Cardiac muscle cell (in vitro differentiated cells and primary cell): ENCODE measurements at places on chromosomes 3 and 15. TPM values are rescaled to one million over a fixed set of nuclear protein-coding genes. Genes with fewer than 3 reads are reported as not detected.

GP5 gene
- 0.21 TPM in 1 of 2 replicates, not detected in the other for polyA plus RNA-seq

- no peaks in the 10 kb centered on the region for H3K36me3 ChIP-seq
- no peak for DNase-seq
- H3K4me3 ChIP-seq, result no peak overlapping the region
- peaks cover 23% of the 10 kb centered on the region for H3K4me1 ChIP-seq
- no peaks in the 10 kb centered on the region for H3K27me3 ChIP-seq
These were observed 22.6 kb downstream of the CCRL2 start for GRCh38 chr3:46429671-46430070.

GRCh38 chr3:71672807-71673206, 52.4 kb downstream of the EIF4E3 start:
- H3K27ac ChIP-seq, result no peak overlapping the region
- DNase-seq, result no peak
- no peaks in the 10 kb centered on the region for H3K36me3 ChIP-seq
- H3K4me1 ChIP-seq, result no peaks in the 10 kb centered on the region
- no peak overlapping the region for H3K4me3 ChIP-seq
- H3K27me3 ChIP-seq, result no peaks in the 10 kb centered on the region

GRCh38 chr15:23687143-23687470, at the start of gene NDN:
TSS of gene NDN (minus strand) at chr15:23687305. CDS start at chr15:23687217, 88 bp downstream.
- no peaks in the 10 kb centered on the region for H3K36me3 ChIP-seq
- no peaks in the 10 kb centered on the region for H3K4me1 ChIP-seq
- peak within 1 kb of the TSS; percentile 54 for H3K27ac ChIP-seq
- H3K27me3 ChIP-seq, result no peaks in the 10 kb centered on the region
- peak within 1 kb of the TSS; percentile 59 for H3K4me3 ChIP-seq

CCR9 gene
- polyA plus RNA-seq, result 0.22 and 0.71 TPM in 2 replicates

IGF2BP2 gene
- 129 and 164 TPM in 2 replicates for polyA plus RNA-seq

DNA sequence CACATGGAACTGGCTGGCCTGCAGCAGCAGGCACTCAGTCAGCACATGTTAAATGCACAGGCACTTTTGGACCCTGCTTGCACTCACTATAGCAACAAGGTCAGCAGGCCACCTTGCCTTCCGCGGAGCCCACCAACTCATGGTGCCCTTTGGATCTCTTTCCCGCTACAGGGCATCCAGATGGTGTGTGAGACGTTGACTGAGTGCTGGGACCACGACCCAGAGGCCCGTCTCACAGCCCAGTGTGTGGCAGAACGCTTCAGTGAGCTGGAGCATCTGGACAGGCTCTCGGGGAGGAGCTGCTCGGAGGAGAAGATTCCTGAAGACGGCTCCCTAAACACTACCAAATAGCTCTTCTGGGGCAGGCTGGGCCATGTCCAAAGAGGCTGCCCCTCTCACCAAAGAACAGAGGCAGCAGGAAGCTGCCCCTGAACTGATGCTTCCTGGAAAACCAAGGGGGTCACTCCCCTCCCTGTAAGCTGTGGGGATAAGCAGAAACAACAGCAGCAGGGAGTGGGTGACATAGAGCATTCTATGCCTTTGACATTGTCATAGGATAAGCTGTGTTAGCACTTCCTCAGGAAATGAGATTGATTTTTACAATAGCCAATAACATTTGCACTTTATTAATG, 85.0 kb downstream of the TGFBR2 start:
- peaks cover 9% of the 10 kb centered on the region for H3K4me1 ChIP-seq
- H3K4me3 ChIP-seq, result no peak overlapping the region
- no peak for DNase-seq
- H3K27ac ChIP-seq, result no peak overlapping the region

ZBTB47 gene
- 4.1 and 5.4 TPM in 2 replicates for polyA plus RNA-seq

- H3K4me1 ChIP-seq, result no peaks in the 10 kb centered on the region
- H3K27ac ChIP-seq, result no peak overlapping the region
- no peak overlapping the region for H3K4me3 ChIP-seq
- DNase-seq, result no peak
- H3K27me3 ChIP-seq, result no peaks in the 10 kb centered on the region
These were observed 63.2 kb downstream of the DLG1 start for GRCh38 chr3:197234947-197235914.

- peaks cover 9% of the 10 kb centered on the region for H3K4me1 ChIP-seq
- H3K36me3 ChIP-seq, result no peaks in the 10 kb centered on the region
- H3K27ac ChIP-seq, result no peak overlapping the region
- H3K4me3 ChIP-seq, result no peak overlapping the region
These were observed 12.1 kb downstream of the TMPRSS7 start for GRCh38 chr3:112046599-112046998.

- H3K4me1 ChIP-seq, result no peaks in the 10 kb centered on the region
- DNase-seq, result no peak
- peaks cover 7% of the 10 kb centered on the region for H3K36me3 ChIP-seq
- H3K27ac ChIP-seq, result peak overlapping the region; percentile 36
- no peak overlapping the region for H3K4me3 ChIP-seq
These were observed 11.2 kb downstream of the PLA2G4B start for GRCh38 chr15:41849861-41850260.

DNA sequence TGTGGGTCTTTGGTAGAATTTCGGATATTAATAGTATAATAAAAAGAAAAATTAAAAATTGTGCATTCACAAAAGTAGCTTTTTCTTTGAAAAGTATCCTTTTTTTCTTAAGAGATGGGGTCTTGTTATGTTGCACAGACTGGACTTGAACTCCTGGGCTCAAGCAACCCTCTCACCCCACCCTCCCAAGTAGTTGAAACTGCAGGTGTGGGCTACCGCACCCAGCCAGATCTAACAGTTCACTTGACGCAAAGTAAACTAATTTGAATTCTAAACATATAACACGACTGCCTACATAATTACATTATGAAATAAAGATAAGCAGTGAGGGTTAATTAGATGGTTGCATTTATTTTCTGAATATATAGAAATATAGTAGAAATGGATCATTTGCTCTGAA, 10.7 kb downstream of the FAM98B start:
- no peaks in the 10 kb centered on the region for H3K36me3 ChIP-seq
- H3K27me3 ChIP-seq, result no peaks in the 10 kb centered on the region
- H3K4me3 ChIP-seq, result no peak overlapping the region
- no peak overlapping the region for H3K27ac ChIP-seq
- H3K4me1 ChIP-seq, result no peaks in the 10 kb centered on the region

GOLGA8J gene
- 0.27 TPM in 1 of 2 replicates, not detected in the other for polyA plus RNA-seq

DNA sequence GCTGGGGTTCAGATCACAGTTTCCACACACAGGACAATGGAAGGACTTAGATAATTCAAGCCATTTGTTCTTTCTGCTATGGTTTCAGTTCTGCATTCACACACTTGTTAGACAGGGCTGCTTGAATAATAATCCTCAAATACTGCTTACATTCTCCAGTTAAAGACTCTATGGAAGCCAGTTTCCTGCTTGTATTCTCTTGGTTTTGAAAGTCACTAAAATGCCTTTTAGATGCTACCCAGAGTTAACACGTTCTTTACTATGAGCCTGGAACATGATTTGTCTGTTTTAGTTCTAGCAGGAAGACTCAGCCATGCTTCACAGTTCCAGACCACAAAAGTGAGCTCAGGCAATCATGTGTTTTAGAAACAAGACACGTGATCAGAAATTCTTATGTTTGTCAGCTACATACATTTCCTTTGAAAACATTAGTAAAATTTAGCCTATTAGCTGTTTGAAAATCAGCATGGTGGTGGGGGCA, 152.4 kb downstream of the LEKR1 start:
- no peak overlapping the region for H3K4me3 ChIP-seq
- no peak for DNase-seq
- no peak overlapping the region for H3K27ac ChIP-seq
- H3K27me3 ChIP-seq, result no peaks in the 10 kb centered on the region
- no peaks in the 10 kb centered on the region for H3K36me3 ChIP-seq

DNA sequence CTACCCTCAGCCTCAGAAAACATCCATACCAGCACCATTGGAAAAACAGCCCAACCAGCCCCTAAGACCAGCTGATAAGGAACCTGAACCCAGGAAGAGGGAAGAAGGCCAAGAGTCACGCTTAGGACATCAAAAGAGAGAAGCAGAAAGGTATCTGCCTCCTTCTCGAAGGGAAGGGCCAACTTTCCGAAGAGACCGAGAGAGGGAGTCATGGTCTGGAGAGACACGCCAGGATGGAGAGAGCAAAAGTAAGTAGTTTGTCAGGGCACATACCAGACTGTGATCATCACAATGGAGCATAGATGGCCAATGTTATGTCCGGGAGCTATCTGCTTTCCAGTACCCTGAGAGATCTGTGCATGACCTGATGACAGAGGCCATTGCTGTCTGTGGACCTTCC, 31.0 kb upstream of the RBM5 start:
- no peaks in the 10 kb centered on the region for H3K4me1 ChIP-seq
- H3K4me3 ChIP-seq, result no peak overlapping the region
- H3K36me3 ChIP-seq, result peaks cover 52% of the 10 kb centered on the region
- DNase-seq, result no peak
- no peak overlapping the region for H3K27ac ChIP-seq
- no peaks in the 10 kb centered on the region for H3K27me3 ChIP-seq

DNA sequence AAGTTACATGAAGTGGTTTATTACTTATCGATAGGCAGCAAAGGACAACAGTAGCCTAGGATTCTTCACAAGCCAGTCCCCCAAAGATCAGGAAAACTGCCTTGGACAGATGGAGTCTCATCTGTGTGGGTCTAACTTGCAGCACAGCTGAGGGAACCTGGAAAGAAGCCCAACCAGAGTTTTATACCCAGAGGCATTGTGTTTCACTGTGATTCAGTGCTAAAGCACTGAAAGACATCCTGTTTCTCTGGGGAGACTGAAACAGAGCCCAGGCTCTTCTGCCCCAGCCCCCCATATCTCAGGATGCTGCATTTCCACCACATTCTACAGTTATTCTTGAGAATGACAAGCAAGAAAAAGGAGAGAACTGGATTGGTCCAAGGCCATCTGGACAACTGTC, 48.2 kb upstream of the PYDC2 start:
- DNase-seq, result no peak
- H3K4me3 ChIP-seq, result no peak overlapping the region
- H3K4me1 ChIP-seq, result no peaks in the 10 kb centered on the region
- no peaks in the 10 kb centered on the region for H3K36me3 ChIP-seq

UPK1B gene
- 0.70 TPM in 1 of 2 replicates, not detected in the other for polyA plus RNA-seq

GRCh38 chr3:129398803-129399144, 29.7 kb downstream of the EFCAB12 start:
- no peaks in the 10 kb centered on the region for H3K36me3 ChIP-seq
- peak; percentile 37 for DNase-seq
- H3K4me3 ChIP-seq, result peak overlapping the region; percentile 85
- H3K27ac ChIP-seq, result no peak overlapping the region
- no peaks in the 10 kb centered on the region for H3K27me3 ChIP-seq
- H3K4me1 ChIP-seq, result peaks cover 7% of the 10 kb centered on the region

DNA sequence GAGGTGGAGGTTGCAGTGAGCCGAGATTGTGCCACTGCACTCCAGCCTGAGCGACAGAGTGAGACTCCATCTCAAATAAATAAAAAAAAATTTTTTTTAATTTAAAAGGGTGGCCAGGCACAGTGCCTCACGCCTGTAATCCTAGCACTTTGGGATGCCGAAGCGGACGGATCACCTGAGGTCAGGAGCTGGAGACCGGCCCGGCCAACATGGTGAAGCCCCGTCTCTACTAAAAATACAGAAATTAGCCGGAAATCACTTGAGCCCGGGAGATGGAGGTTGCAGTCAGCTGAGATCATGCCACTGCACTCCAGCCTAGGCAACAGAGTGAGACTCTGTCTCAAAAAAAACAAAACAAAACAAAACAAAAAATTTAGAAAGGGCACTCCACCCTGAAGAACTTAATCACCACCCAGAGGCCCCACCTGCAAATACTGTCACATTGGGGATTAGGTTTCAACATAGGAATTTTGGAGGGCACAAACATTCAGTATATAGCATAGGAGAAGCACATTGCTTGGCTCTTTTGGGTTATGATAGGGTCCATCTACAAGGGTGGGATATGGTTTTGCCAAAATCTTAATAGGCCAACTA, 7.1 kb upstream of the YEATS2 start:
- no peaks in the 10 kb centered on the region for H3K27me3 ChIP-seq
- H3K4me3 ChIP-seq, result no peak overlapping the region
- no peaks in the 10 kb centered on the region for H3K4me1 ChIP-seq
- no peak for DNase-seq

RRP9 gene
- 32.8 and 38.2 TPM in 2 replicates for polyA plus RNA-seq

GNAT1 gene
- not detected in 2 replicates for polyA plus RNA-seq

DNA sequence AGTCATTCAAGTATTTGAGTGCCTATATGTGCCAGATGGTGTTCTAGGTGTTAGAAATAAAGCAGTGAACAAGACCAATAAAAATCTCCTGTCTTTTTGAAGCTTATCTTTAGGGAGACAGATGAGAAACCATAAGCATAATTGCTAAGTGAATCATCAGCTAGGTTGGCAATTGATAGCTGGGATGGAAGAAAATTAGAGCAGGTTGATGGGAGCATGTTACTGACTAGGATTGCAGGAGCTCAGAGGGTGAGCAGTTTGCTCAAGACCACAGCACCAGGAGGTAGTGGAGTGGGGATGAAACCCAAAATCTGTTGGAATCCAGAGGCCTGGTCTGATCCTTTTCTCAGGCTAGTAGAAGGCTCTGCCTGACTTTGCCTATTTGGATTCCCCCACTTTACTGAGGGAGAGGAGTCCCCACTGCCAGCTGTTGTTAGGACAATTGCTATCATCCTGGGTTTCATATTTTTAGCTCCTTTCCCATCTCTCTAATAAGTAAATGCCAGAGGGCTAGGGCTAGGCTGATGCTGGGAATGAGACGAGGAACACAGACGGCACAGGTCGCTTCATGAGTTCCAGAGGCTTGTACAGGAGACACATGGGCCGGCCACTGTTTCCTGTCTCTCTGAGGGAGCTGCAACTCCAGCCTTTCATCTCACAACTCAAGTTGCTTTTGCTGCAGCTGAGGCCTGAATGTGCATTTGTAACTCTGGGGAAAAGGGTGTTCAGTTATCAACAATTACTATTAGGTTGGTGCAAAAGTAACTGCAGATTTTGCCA, 102.9 kb downstream of the CACNA1D start:
- H3K27me3 ChIP-seq, result no peaks in the 10 kb centered on the region
- H3K4me3 ChIP-seq, result no peak overlapping the region
- DNase-seq, result peak; percentile 47
- no peaks in the 10 kb centered on the region for H3K36me3 ChIP-seq
- peak overlapping the region; percentile 78 for H3K27ac ChIP-seq
